RWPE2 (cell line): ENCODE measurements at places on chromosomes 11 and 22.
A peak's percentile ranks its signal among the peaks of the same experiment; 100 is the strongest.

GRCh38 chr11:35567737-35568465 lies 42.5 kb upstream of the PAMR1 start:
- peak; percentile 74 for DNase-seq

DNA sequence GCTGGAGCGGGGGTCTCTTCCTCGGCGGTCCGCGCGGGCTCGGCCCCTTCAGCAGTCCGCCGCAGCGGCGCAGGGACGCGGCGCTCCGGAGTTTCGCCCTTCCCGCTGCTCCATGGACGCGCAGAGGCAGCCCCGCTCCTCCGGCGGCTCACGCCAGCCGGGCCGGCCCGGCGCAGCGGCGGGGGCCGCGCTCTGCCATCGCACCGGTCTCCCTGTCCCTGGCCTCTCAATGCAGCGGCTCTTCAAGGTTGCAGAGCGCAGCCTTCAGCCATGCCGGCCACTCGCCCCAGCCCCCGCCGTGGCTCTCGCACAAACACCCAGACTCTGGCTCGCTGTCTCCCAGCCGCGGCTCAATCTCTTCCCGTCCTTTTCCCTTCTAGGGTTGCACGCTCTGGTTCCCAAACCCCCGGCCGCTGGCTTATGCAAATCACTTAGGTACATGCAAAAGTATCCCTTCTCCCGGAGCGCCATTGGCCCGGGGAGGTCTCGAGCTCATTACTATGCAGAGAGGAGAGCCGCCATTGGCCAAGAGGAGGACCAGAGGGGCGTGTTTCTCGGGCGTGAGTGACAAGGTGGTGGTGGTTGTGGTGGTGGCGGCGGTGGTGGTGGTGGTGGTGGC lies at the start of gene LGR4:
TSS of gene LGR4 (minus strand) at position 393 of the 619 bp plus-strand sequence. CDS start 488 bp downstream, outside the sequence.
- DNase-seq = peak; percentile 96

DNA sequence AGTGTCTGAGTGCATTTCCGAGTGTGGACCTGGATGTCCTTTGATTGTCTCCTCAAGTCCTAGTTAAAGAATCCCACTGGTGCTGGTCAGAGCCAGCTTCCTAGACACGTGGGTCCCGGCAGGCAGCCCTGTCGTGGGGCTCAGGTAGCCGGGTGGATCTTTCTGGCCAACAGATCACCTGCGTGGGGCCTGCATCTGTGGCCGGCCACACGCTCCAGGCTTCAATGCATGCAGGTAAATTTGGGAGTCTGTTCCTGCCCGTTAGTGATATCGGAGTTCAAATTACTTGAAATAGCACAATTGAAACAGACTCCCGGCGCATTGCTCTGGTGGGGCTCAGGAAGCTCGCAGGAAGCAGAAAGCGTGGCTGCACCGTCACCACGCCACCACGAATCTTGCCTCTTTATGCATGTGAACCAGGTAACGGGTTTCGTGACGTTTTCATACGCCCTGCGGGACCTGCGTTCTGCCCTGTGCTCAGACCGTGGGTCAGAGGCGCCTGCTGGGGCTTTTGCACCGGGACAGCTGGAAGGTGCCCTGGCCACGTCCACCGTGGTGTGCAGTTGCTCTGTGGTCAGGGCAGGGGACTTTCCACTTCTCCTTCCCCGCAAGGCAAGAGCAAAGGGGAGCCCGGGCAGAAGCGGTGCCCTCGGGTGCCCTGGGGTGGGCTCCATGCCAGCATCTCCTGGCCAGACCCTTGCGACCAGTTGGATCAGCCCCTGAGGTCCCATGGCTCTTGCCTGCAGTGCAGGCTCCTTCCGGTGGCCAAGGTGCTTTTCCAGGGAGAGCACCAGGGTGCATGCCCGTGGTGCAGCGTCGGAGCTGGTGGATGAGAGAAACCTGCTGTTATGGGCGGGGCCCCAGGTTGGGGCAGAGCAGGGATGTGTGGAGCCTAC lies 803.5 kb downstream of the BRD1 start:
- DNase-seq = peak; percentile 21

- DNase-seq = peak; percentile 0
These were observed 924 bp upstream of the FADD start for GRCh38 chr11:70201882-70202861.

DNA sequence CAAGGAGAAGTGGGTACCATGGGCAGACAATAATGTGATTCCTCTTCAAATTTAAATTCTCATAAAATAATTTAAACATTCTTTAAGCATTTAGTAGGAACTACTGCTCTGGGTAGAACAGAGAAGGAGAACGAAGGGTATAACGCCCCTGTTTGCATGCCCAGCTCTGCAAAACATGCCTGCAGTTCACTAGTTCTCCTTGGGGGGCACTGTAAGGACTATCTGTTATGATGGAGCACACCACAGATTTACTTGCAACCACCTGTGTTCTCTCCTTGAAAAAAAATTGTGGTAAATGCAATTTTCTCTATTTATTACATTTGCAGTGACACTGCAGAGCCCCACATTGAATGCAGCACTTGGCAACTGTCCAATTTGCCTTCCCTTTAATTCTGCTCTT lies 100.3 kb downstream of the GUCY1A2 start:
- DNase-seq = no peak

DNA sequence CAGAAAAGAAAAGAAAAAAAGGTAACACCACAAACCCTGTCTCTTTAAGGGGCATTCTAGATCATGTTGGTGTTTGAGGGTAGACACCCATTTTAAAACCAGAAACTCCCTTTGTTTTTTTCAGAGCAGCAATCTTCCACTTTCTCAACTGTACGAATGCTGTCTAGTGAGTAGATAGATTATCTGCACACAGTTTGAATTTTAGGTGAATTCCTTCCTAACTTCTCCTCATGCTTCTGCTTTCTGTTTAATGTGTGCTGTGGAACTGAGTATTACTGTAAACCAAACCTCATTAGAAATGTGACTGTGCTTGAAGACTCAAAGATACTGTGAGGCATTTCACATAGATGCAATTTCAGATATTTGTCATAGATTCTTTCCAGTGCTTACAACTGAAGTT lies 102.4 kb downstream of the PRMT3 start:
- DNase-seq = no peak

DNA sequence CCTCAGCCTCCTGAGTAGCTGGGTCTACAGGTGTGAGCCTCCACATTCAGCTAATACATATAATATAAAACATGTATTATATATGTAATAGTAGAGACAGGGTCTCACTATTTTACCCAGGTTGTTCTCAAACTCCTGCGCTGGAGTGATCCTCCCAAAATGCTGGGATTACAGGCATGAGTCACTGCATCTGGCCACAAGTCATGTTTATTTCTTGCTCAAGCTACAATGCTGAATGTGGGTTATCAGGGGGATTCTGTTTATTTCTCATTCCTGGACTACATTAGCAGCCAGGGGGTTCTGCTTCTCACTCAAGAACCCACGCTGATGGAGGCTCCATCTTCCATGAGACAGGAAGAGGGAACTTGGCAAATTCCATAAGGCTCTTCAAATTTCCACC lies 24.8 kb downstream of the FOLR3 start:
- no peak for DNase-seq

GRCh38 chr11:113603277-113604059 lies 102.6 kb downstream of the TMPRSS5 start:
- DNase-seq = no peak

DNA sequence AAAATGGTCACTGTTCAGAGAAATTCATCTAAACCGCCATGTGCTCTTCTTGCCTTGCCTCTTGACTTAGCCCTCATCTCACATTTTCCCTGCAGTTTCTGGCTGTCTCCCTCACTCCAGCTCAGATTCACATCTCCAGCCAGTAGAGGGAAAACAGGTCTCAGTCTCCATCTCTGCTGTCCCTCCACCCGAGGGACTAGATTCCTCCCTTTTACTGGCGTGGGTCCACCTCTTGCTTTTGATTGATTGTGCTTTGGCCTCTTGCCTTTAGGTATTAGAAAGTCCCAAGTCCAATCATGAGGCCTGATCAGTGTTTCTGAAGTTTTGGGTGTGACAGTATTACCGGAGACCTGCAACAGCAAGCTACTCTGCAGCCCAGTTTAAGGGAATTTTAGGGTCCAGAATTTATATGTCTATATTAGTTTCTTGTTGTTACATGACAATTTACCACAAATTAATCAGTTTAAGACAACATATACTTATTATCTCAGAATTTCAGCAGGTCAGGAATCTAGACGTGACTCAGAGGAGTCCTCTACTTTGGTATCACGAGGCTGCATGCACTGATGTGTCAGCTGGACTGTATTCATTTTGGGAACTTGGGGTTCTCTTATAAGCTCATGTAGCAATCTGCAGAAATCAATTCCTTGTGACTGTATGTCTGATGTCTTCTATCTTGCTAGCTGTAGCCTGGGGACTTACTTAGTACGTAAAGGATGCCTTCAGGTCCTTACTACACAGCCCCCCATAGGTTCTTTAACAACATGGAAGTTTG lies 805.2 kb upstream of the CCDC90B start:
- DNase-seq = no peak

GRCh38 chr11:64139049-64139448 lies 26.9 kb downstream of the MACROD1 start:
- peak; percentile 38 for DNase-seq

DNA sequence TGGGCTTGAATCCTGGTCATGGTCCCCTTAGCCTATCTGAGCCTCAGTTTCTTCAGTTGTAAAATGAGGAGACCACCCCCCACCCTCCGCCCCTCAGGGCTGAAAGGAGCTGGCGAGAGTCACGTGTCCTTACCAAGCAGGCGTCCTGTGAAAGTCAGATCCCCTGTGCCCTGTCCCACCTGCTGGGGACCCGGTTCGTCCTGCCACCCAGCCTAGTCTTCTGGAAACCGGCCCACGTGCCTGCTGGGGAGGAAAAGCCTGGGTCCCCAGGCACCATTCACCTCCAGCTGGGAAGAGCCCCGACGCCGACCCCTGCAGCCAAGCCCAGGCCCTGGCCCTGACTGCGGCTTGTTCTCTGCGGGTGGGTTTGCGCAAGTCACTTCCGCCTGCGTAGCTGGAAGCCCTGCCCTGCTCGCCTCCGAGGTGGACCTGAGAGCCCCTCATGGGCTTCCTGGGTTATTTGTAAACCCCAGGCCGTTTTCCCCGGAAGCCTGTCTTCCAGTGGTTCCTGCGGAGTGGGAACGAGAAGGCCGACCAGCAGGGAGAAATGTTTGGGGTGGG lies 679 bp upstream of the SSH3 start:
- peak; percentile 77 for DNase-seq

DNA sequence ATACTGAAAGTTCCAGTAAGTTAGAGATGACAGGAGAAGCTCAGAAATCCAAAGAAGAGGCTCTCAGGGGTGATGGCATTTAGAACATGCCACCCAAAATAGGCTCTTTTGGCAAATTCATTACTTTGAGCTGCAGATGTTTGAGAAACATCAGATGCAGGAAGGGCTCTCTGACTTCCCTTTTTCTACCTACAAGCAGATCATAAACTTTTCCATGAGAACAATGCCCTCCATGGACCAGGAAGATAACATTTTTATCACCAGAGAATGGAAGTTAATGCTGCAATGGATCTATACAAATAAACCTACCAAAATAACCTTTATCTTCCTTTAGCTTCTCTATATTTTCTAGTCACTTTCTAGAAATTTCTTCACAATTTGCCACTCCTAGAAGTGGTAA lies 32.7 kb upstream of the FAR1 start:
- no peak for DNase-seq

DNA sequence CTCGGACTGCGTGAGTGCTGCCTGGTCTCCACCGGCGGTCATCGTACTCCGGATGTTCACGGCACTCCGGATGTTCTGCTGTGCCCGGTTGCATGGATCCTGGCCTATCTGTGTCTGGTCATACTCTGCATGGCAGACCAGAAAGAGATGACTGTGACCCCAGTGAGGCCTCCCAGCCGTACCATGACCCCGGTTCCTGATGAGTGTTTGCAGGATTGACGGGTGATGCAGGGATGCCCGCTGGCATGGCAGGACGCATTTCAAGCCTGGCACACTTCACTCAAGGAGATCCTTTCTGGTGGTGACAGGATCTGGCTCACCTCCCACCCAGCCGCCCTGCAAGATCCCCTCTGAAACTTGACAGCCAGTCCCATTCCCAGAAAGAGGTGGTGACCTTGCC lies 6.3 kb downstream of the GLB1L2 start:
- DNase-seq = no peak

DNA sequence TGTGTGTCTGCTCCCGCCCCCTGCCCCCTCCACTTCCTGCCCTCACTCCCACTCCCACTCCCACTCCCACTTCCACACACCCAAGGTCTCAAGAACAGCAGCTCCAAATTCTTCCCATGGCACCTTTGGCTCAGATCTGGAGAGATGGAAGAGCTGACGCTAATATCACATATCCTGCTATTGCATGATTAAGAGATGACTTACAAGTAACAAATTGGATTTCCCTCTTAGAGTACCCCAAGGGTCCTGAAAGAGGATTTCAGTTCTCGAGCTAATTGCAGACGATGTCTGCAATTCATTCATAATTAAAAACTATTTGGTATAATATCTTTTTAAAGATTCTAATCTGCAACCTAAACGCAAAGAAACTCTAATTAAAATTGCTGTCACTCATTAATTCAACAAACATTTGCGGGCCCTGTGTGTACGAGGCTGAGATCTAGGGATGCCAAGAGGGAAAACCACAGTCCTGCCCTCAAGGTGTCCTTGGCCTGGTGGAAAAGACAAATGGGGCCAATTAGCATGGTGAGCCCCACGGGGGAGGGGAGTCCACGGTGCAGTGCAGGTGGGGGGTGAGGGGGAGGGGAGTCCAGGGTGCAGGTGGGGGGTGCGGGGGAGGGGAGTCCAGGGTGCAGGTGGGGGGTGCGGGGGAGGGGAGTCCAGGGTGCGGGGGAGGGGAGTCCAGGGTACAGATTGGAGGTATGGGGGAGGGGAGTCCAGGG lies 50.3 kb downstream of the CELSR1 start:
- DNase-seq = no peak

DNA sequence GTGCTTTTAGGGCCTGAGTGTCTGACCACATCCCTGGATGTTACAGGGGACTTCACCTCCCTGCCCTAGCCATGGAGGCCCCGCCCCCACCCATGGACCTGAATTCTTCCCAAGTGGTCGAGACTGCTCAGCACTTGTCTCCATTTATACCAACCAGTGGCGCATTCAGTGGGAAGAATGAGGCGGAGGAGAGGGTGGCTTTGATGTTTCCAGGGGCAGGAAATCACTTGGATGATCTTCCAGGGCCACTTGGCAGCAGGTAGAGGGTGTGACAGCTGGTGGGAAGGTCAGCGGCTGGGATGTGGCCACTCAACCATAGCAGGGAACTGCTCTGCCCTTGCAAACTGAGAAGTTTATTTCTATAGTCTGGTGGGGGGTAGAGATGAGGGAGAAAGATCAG lies 155.1 kb upstream of the BLID start:
- DNase-seq = no peak

DNA sequence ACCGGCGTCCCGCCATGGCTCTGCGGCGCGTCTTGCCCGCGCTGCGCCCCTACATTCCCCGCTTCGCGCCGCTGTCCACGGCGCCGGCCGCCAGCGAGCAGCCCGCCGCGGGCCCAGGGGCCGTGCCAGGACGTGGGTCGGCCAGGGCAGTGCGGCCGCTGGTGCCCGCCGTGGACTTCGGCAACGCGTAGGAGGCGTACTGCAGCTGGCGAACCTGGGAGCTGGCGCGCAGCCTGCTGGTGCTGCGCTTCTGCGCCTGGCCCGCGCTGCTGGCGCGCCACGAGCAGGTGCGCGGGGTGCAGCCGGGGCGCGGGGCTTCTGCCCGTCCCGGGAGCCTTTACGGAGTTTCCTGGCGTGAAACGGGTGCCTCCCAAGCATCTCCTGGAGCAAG lies 20.1 kb downstream of the DGCR6L start:
- DNase-seq = no peak

GRCh38 chr11:84236436-84236835 lies 950.3 kb upstream of the CCDC90B start:
- DNase-seq = no peak

- no peak for DNase-seq
These were observed 235.7 kb downstream of the DYNC2H1 start for GRCh38 chr11:103344886-103345285.
